ENCODE measurements at places on chromosomes 2 and 18.

GRCh38 chr2:15041429-15041837 lies 408.9 kb downstream of the LRATD1 start:
- no peak for DNase-seq

- DNase-seq: no peak
These were observed 13.2 kb upstream of the ANKRD29 start for GRCh38 chr18:23675896-23676295.

DNA sequence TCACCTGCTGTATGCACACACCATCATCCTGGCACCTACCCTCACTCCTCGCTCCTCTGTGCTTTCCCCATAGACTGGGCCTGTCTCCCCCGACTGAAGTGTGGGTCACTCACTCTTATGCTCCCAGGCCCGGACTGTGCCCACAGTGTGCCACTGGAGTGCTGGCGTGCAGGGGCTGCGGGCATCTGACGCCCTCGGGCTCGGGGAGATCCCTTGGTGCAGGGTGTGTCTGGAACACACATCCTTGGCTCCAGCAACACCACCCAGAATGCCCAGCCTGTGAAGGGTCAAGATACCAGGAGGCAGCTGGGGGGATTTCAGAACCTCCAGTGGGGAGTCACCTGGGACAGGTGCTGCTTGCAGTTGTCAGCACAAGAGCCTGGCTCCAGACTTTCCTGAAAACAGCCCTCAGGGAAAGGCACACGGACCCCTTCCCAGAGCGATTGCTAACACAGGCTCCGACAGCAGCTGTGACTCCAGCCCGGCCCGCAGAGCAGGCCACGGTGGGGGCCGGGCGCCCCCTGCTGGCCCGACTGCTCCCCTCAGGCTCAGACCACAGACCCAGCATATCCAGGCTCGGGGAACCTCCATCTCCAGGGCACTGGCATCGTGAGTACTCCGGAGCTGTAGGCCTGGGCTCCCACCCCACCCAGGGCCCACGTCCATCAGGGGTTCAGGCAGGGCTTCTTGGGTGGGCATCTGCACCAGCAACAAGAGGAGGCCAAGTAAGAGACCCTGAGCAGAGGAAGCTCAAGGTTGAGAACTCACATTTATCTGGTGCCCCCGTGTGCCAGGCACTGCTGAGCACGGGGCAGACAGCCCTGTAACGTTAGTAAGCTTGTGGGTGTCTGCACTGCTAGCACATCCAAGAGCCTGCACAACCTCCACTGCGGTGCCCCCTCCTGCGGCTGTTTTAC lies 8.6 kb downstream of the HS1BP3 start:
- peak; percentile 93 for DNase-seq

DNA sequence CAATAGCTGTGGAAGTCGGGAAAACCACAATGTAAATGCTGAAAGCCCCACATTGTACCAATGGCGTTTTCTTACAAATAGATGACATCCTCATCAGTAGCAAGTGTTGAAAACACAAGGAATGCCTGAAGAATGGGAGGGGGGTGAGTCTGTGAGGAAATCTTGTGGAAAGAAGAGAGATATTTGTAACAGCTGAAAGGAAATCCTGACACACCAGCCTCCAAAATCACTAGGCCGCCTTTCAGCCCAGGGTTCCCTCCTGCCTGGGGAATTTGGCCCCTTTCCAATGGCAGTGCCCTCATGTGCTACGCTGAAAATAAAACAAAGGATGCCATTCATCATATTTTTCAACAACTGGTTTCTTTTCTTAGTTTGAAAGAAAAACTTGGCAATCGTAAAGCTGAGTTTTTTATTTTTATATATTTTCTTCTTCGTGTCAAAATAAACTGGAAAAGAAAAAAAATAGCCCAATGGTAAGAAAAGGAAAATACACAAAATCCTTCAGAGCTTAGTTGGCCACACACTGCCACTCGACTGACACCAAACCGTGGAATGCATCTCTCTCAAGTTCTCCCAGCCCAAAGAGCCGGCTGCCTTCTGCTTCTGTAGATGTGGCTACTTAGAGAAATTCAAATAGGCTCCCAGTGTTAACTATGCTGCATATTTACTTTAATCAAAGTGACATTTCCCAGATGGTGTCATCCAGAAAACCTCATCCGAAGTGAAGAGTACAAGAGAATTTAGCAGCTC lies 52.0 kb downstream of the FTCDNL1 start:
- peak; percentile 12 for DNase-seq

GRCh38 chr2:45043174-45043573 lies 33.9 kb upstream of the SIX2 start:
- DNase-seq: no peak

- DNase-seq: no peak
These were observed 617.0 kb downstream of the LRP1B start for GRCh38 chr2:141513853-141514252.

DNA sequence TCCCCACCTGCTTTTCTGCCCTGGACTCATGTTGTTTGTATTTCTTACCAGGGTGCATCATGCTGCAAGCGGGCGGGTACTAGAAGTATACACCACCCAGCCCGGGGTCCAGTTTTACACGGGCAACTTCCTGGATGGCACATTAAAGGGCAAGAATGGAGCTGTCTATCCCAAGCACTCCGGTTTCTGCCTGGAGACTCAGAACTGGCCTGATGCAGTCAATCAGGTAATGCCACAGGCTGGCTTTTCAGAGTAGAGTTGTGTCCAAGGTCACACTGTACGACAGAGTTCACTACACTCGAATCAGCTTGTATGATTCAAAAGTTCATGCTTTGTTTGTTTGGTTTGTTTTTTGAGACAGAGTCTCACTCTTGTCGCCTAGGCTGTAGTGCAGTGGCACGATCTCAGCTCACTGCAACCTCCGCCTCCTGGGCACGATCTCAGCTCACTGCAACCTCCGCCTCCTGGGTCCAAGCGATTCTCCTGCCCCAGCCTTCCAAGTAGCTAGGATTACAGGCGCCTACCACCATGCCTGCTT lies 19.4 kb downstream of the SRSF7 start:
- no peak for DNase-seq

Measured in GM03348 (cell line).